Cardiac muscle cell (in vitro differentiated cells and primary cell): ENCODE measurements at places on chromosomes 7 and 10. TPM values are rescaled to one million over a fixed set of nuclear protein-coding genes. Genes with fewer than 3 reads are reported as not detected.

DNA sequence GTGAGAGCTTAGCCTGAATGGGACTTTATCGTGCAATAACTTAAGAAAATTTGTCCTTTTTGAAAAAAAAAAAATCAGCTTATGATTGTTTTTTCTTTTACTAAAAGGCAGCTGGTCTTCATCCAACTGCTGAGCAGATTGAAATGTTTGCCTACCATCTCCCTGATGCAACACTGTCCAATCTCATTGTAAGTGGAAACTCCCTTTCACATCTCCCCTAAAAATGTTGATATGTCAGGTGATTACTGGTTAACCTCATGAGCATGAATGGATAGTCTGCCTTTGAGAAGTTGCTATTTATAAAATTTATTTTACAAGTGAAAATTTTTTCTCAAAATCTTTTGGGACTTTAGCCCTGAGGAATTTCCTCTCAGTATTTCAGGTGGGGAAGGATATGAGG, 17.8 kb upstream of the HKDC1 start:
- peak; percentile 63 for DNase-seq

DNA sequence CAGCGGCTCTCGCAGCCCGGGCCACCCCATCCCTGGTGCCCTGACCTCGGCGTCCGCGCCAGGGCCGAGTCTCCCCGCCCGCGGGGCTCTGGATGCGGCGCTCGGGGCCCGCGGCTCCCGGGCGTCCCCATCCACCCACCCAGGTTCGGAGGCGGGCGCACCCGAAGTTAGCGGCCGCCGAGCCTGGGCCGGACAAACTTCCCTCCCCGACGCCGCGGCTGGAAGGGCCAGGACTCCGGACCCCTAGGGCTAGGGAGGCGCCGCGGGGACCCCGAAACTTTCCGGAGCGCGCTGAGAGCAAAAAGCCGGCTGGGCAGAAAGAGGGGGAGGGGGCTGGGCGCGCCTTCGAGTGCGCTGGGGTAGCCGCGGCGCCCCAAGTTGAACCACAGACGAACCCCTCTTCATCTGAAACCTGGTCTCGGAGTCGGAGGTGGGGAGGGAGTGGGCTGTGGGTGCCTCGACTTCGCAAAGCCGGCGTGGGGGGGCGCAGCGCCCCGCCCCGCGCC, 3.7 kb upstream of the ELFN1 start:
- DNase-seq, result peak; percentile 63

The TRPV5 gene
- not detected in 2 replicates for total RNA-seq

The ITIH5 gene
- 0.11 and 0.60 TPM in 2 replicates for total RNA-seq

The OR2A12 gene
- not detected in 2 replicates for total RNA-seq

The MRPS17 gene
- 7.8 and 11.7 TPM in 2 replicates for total RNA-seq
